NCI-H2081 treated with DMSO at 0.1 percent for 48 hours (cell line): ENCODE measurements at places on chromosomes 1 and 21.

DNA sequence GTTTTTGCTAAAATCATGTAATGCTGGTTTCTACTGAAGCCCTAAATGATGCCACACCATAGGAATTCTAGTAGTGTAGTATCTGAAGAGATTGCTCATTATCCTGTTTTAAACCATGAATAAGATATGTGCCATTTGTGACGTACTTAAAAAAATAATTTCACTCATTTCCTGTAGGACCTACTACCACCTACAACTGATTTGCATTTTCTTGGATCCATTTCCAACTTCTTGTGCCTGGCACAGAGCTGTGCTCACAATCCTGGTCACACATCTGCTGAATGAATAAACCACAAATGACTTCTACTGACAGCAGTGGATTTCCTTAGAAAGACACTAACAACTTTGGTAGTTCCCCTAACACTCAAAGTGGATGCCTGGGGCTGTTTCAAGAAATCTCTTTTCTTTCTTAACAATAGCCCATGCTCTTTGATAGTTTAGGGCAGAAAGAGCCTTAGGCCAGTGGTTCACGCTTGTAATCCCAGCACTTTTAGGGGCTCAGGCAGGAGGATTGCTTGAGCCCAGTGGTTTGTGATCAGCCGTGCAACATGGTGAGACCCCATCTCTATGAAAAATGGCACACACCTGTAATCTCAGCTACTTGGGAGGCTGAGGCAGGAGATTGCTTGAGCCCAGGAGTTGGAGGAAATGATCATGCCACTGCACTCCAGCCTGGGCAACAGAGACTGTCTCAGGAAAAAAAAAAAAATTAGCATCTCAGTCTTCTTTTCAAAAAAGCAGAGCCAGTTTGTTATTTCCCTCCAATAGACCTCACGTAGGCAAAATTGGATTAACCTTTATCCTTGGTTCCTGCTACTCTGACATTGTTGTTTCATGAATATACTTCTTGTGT, 13.0 kb upstream of the BATF3 start:
- DNase-seq = no peak

DNA sequence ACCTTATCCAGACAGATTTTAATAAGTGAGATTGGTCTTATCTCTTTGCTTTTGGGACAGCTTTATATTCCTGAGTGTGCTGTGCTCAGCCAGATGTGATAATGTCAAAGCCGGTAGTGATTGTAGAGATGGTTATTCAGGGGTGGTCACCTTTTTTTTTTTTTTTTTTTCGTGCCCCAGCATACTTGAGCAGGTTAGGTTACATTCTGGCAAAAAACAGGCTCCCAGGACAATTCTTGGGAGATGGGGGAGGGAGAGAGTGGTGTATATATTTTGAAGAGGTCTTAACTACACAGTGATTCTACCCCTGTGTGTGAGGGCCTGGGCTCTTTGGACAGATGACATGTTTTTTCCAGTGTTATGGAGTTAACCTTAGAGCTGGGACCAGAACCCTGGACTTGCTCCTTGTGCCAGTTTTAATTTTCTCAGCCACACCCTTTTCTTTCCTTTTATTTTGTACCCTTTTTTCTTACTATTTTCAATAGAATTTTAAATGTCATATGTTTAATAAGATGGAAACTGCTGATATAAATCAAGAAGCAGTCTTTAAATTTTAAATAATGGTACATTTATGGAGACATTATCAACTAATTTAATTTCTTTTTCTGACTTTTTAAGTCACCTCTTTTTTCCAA, 88.4 kb downstream of the DYRK1A start:
- DNase-seq = no peak

DNA sequence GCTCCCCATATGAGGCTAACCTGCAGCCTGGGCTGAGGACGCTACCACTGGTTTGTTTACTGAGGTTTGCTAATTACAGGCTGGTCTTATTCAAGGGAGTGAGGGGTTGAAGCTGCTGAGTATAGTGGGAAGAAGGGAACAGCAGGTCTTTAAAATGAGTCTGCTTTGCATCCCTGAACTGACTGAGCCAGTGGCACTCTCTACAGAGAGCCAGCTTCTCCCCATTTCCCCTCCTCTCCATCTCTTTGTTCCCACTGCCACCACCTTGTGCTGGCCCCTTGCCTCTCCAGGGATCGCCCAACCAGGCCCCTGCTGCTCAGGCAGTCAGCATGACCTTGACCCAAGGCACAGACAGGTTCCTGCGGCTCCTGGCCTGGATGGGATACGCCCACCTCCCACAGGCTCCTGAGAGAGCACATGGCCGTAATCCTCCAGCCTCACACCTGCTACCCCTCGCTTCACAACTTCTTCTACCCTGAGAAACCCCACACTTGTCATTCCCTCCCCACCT, 45.0 kb downstream of the IER5 start:
- DNase-seq = no peak

DNA sequence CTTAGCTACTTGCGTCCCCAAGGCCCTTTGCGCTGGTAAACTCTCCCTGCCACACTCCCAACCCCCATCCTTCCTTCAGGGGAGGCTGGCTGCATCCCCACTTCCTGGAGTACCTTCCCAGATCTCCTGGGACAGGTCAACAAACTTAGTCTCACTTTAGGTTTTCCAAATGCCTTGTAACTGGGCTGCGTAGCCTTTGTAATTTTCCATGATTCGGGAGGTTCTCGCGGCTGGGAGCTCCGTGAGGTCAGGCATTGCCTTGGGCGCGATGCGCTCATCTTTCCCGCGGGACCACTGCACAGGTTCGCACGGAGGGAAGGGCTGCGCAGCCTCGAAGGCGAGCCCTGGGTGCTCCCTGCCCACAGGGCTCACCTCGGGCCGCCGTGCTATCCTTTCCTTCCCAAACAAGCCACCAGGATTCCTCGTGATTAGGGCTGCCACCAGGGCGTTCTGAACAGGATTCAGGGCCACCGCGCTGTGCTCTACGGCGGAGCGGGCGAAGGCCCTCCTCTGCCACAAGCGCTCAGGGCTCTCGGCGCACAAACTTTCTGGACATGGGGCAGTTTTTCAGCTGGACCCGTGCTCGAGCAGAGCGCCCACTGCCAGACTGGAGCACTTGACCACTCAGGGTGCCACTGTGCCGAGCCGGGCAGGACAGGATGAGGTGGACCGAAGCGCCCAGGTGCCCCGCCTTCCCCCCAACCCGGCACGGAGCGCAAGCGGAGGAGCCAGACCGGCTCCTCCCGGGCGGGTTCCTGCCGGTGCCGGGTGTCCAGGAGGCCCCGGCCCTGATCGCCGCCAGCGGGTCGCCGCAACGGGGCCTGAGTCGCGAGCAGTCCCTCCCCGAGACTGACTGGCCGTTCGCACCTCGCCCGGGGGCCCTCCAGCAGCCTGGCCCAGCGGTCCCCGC, 1.1 kb downstream of the TMPRSS2 start:
- no peak for DNase-seq

DNA sequence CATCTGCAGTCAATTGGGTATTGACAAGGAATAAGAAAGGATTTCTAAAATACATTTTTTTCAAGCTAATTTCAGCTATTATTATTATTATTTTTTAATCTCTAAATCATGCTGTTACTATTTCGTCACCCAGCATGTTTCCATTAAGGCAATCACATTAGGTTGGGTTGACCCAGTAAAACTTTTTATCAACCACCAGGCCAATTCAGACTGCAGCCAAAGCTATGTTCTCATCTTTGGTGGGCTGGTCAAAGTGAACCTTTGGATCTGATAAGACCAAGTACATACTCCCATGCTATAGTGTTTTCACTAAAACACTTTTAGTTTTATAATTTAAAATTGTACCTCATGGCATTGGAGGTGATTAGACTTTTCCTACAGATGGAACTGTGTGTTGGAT, 198.6 kb downstream of the PBX1 start:
- DNase-seq = no peak

GRCh38 chr1:223224465-223224864, 81.4 kb upstream of the TLR5 start:
- DNase-seq = no peak

DNA sequence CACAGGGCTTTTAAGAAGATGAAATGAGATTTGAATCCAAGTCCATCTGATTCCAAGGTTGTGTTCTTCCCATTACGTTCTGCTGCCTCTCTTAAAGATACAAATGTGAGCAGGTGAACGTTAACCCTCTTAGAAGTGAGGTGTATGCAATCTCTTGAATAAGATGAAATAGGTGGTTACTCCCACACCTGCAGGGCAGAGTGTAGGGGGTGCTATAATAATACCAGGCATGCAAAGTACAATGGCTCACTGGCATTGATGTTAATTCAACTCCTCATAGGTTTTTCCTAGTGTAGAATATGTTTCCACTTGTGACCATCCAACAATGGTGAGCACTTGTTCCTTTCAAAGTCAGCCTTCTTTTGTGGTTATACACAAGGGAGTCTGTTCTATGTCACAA, 163.0 kb downstream of the ASTN1 start:
- no peak for DNase-seq

- DNase-seq = no peak
Observed at GRCh38 chr1:33361532-33362235, 40.8 kb upstream of the A3GALT2 start.

- DNase-seq = no peak
Observed at GRCh38 chr1:187816646-187817045, 987.9 kb downstream of the PLA2G4A start.

GRCh38 chr1:100631015-100631551, 88.5 kb upstream of the VCAM1 start:
- DNase-seq = no peak

- DNase-seq = no peak
Observed at GRCh38 chr1:189211742-189212141, 1265.9 kb downstream of the BRINP3 start.

DNA sequence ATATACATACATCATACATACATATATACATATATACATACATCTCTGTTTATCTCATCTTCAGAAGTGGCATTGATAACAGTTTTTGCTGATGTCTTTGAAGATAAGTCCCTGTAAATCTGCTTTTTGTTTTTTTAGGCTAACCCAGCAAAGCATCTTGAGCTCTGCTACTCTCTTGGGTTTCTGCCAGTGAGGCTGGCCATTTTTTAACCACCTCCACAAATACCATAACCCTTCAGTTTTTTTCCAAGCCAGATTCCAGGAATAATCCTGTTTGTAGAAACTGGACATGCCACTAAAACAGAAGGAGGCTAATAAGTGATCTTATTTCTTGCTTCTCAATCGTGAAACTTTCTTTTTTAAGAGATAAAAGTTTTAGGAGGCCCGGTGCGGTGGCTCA, 21.6 kb downstream of the SDHC start:
- no peak for DNase-seq

- DNase-seq = no peak
Observed at GRCh38 chr1:155052439-155053395, 1.6 kb downstream of the ADAM15 start.

DNA sequence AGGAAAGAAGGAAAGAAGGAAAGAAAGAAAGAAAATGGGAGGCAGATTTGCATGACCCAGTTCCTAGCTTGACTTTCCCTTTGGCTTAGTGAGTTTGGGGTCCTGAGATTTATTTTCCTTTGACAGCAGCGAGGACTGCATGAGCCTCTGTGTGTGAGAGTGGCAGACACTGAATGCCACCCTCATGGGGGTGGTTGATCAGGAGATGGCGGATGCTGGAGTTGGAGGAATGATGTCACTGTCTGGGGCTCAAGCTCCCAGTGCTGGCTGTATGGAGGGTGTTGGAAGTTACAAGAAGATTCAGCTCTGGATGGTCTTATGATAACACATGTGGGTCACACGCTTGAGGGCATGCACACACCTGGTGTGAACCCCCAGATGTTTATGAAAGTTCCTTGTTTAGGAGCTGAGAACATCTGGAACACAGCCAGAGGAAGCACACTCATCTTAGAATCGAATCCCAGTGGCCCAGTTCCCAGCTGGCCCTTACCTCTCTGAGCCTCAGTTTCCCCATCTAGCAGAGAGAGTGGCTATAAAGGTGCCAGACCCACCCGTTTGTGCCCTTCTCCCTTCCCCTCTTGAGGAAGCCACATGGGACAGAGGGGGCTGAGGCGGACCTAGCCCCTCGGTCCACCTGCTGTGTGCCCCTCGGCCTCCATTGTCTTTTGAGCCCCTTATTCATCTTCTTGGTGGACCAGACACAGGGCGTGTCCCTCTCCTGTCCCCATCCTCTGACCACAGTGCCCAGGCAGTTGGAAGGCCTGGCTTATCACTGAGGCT, 5.7 kb downstream of the PADI4 start:
- DNase-seq = no peak

GRCh38 chr1:6794164-6794563, 8.9 kb downstream of the CAMTA1 start:
- peak; percentile 28 for DNase-seq

- DNase-seq = no peak
Observed at GRCh38 chr1:10643607-10644306, 152.7 kb downstream of the CASZ1 start.

- DNase-seq = no peak
Observed at GRCh38 chr1:205354259-205355074, 2.3 kb downstream of the KLHDC8A start.

DNA sequence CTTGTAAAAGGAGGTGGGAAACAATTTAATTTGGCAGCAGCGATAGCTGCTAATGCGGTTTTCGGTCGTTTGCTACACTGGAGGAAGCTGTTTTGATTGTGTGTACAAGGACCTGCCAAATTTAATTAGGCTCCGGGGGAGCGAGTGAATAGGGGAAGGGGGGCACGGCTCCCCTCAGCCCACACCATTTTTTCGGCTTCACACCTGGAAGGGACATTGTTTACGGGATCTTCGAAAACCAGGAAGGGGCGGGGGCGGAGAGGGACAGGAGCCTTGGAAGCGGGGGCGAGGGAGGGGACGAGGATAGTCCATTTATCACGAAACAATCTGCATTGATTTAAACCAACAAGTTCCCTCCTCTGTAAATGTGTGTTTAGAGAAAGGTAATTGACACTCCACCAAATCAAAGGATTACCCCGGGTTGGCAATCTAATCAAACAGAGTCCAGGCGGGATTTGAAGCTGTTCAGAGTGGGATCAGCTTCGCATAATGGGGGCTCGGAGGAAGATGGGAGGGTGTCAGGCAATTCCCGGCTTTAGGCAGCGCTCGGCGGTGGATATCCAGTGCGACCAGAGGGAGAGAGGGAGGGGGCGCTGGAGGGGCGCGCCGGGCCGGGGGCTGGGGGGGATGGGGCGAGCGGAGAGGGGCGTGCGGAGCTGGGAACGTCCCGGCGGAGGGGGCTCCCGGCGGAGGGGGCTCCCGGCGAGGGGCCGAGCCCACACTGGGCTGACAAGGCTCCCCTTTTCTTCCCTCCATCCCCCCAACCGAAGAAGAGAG, 9.8 kb downstream of the PAX7 start:
- no peak for DNase-seq

- no peak for DNase-seq
Observed at GRCh38 chr1:87715471-87715870, 386.8 kb downstream of the LMO4 start.

GRCh38 chr21:42350318-42350910, 380 bp downstream of the TFF2 start:
- no peak for DNase-seq

DNA sequence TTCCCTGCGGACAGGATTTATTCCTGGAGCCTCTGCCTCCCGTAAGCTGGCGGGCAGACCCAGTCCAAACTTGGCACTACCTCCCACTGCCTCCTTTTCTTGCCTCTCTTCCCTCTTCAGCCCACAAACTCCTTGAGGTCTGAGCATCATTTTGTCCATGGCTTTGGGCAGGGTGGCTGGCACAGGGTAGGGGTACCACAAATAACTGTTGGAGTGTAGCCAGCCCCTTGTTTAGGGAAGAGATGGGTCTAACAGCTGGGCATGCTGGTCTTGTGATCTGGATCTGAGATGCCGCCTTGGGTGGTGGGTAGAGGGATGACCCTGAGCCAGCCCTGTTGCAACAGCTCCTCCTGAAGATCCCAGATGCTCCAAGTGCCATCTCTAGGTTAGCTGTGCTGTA, 71.4 kb upstream of the CLDN14 start:
- no peak for DNase-seq
